Cerebellar cortex (tissue), 1 donor: ENCODE measurements at places on chromosomes 5 and 9.
A peak's percentile ranks its signal among the peaks of the same experiment; 100 is the strongest.

DNA sequence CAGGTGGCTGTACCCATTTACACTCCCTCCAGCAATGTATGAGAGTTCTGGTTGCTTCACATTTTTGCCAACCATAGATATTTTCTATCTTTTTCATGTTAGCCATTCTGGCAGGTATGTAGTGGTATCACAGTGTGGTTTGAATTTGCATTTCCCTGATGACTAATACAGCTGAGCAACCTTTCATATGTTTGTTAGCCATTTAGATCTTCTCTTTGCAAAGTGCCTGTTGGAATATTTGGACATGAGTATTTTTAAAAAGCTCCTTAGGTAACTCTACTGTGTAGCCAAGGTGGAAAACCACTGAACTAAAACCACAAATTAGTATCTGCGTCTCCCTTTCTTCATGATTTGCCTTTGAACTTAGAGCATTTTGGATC lies 31.9 kb downstream of the IRF1 start:
- no peak for DNase-seq

- no peak for DNase-seq
Measured at GRCh38 chr9:116152941-116153764, 438 bp upstream of the PAPPA start.

DNA sequence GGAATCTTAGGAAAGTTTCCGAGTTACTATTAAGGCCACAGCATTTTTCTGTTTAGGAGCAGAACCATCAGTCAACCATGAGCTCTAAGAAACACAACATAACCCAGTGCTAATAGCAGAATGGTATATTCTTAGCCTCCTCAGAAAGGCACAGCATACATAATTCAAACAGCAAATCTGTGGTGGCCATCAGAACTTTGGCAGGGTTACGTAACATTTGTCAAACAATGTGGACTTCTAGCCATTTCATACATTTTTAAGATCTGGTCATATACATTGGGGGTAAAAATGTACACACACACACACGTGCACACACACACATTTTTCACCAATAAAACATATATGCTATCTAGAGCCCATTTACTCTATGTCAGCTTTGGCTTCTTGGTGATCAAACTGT lies 225.2 kb downstream of the GNA14 start:
- no peak for DNase-seq

DNA sequence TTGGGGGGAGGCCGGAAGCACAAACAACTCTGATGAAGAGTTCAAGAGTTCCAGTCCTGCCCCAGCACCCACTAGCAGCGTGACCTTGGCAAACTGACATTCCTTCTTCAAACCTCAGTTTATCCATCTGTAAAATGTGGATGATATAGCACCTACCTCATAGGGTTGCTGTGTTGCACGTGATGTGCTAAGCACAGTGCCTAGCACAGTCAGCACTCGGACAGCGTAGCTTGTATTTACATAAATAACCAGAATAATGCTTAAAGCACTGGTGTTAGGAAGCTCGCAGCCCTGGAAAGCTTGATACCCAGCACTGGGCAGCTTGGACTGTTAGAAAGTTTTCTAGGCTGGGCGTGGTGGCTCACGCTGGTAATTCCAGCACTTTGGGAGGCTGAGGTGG lies 5.1 kb downstream of the PKN3 start:
- no peak for DNase-seq

DNA sequence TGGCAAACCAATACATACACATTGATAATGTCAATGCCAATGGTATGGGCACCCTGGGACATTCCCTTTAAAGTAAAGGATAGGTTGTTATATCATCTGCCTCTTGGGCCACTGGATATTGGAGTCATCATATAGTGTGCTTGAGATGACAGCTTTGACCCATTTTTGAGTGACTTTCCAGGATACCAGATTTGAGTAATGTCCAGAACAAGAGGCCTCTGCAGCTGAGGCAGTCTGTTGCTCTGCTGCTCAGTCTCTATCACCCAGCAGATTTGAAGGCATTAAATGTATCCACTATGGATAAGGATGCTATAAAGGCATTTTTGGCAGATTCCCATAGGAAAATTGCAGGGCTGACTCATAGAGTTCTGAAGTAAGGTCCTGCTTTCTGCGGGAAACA lies 525.6 kb upstream of the SEMA6A start:
- peak; percentile 51 for DNase-seq

DNA sequence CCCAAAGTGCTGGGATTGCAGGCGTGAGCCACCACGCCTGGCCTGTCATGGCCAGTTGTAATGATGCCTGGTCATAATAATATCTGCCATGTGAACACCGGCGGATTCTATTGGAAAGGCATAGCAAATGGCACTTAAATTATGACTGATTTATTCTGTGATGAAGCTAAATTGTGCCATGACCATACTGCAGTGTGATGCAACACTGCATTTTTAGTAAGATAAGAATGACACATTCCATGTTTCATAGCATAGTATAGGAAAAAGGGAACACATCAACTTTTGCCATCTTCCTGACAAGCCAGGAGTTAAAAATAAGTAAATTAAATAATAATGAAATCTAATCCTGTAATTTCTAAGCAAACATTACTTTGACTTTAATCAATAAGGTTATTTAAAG lies 30.4 kb upstream of the BICD2 start:
- no peak for DNase-seq
